AG09309 (cell line): ENCODE measurements at places on chromosomes 7 and 10.

DNA sequence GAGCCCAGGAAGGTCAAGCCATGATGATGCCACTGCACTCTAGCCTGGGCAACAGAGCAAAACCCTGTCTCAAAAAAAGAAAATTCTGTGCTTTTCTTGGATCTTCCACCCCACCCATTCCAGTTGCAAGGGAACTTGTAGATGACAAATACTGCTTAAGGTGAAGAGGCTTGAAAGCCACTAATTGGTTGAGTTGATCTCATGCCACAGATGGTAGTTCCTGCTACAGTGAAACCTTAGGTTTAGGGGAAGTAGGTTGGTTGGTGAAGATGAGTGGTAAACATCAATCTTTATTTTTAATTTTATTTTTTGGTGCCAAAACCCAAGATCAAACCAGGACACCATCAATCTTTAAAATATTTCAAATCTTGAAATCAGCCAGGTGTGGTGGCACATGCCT is 2.9 kb upstream of the GDI2 start:
- no peak for DNase-seq

- no peak for DNase-seq
Observed at GRCh38 chr10:84077768-84078167, 61.5 kb upstream of the GHITM start.

DNA sequence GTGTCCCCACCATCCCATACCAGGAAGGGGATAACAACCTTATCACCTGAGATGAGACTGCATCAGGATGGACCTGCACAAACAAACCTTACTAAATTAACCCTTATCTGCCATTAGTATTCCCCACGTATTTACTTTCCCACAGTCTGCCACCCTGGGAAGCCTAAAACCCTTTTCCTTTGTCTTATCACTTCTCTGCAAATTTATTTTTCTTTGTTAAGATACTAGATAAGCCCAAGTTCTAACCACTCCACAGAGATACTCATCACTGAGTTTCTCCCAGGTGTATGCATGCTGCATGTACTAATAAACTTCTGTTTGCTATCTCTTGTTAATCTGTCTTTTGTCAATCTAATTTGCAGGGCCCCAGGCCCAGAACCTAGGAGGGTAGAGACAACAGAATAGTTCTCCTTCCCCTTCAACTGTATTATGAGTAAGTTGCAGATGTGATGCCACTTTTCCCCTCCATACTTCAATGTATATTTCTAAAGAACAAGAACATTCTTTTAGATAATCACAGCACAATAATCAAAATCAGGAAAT is 66.0 kb downstream of the ELMO1 start:
- DNase-seq = no peak

- no peak for DNase-seq
Observed at GRCh38 chr10:15374156-15374555, 3.1 kb upstream of the FAM171A1 start.

GRCh38 chr10:69846293-69846921 is 44.7 kb downstream of the COL13A1 start:
- DNase-seq = no peak

DNA sequence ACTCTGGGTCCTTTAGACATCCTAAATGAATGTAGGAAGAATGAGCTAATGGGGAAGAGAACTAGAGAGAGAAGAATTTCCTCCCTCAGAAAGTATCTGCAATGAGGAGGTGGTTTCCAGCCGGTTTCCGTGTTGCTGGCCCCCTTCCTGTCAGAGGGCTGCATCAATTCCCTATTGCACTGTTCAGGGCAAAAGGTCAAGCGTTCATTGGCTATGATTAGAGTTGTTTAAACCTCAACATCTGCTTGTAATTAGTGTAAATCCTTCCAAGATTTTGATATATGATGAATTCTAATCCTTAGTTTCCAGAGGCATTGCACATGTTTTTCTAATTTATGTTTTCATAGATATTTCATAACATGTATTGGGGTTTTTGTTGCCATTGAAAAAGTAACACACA is 107.3 kb upstream of the SGCE start:
- DNase-seq = no peak

GRCh38 chr10:19310066-19310465 is 261.5 kb downstream of the MALRD1 start:
- DNase-seq = no peak

GRCh38 chr7:44398953-44399574 is 73.7 kb upstream of the CAMK2B start:
- DNase-seq = no peak

DNA sequence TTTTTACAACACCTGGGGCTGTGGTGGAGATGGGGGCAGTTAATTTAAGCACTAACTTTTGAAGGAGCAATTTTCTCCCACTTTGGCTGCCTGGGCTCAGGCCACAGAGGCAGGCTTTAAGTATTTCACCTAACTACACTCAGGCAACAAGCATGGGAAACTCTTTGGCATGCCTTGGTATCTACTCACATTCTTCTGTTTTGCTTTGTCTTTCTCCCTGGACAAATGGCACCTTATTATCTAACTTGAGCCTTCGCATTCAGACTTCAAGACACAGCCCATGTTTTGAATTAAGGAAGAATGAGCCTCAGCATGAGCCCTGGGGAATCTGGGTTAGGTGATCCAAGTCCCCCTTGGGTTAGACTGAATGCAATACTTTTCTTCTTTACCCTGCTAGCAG is 31.8 kb upstream of the BMPER start:
- no peak for DNase-seq
